Tibial nerve (tissue), 4 donors: ENCODE measurements at places on chromosomes 5 and 9. TPM values are rescaled to one million over a fixed set of nuclear protein-coding genes. Genes with fewer than 3 reads are reported as not detected.
A peak's percentile ranks its signal among the peaks of the same experiment; 100 is the strongest.

PTGR1 gene
- 32.3 TPM for total RNA-seq

- DNase-seq = no peak
Measured at GRCh38 chr5:157563373-157563928, 12.1 kb downstream of the ADAM19 start.

GRCh38 chr5:100889165-100889743 lies 13.8 kb downstream of the ST8SIA4 start:
- no peak for DNase-seq

DNA sequence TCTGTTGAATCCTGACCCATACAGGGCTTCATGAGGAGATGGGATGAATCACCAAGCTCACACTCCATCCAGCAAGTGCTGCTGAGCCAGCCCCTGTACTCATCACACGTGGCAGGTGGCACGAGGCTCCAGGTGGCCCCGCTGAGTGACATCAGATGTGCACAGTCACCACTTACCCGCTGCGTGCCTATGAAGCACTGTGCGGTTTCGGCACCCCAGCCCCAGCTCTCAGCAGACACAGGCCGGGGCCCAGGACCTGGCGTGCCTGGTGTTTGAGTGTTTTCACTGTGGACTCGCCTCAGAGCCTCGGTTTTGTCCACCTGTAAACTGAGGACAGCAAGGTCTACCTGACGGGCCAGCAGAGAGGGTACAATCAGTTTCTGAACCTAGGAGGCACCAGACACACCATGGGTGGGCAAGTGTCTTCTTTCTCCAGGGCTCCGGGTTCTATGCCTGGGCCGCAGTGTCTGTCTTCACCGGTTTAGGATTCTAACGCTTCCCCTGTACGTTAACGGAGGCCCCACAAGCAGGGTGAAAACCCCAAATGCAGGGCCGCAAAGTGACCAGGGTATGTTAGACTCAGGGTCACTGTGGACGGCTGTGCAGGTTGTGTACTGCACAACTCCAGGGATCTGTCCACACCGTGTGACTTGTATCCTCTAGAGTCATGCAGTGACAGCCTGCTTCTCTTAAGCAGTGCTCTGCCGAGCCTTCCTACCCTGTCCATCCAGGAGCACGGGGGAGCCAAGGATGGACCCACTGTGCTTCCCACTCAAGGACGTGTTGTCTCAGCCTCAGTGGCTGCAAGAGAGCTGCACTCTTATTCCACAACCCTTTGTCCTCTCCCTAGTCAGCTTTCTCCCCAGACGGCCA lies 44.3 kb upstream of the COL5A1 start:
- DNase-seq = no peak

- no peak for DNase-seq
Measured at GRCh38 chr5:128264564-128265360, 181.2 kb downstream of the SLC12A2 start.

DNA sequence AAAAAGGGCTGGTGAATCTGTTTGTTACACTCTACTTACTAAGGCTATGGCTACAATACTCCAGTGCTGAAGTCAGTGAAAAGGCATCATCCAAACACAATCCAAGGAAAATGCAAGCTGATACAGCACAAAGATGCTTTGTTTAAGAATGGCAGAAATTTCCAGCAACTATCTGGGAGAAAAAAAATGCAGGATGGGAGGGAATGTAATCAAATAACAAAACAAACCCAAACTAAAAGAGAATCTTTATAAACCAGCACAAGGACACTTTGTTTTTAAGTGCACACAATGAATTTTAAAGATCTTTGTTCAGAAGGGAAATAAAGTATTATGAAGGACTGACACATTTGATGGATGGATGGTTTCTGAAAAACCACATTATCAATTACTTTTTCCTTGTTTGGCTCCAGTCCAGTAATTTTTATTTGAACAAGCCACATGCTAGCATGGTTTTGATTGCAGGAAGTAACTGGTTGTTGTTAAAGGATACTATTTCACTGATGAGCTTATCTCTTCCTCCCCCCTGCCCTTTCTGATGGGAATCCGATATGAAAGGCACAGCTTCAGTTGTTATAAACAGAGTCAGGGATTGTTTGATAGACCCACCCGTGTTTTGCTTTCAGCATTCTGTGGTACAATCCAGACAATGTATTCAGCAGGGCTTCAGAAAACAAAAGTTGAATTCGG lies 12.1 kb upstream of the TLE4 start:
- no peak for DNase-seq

DNA sequence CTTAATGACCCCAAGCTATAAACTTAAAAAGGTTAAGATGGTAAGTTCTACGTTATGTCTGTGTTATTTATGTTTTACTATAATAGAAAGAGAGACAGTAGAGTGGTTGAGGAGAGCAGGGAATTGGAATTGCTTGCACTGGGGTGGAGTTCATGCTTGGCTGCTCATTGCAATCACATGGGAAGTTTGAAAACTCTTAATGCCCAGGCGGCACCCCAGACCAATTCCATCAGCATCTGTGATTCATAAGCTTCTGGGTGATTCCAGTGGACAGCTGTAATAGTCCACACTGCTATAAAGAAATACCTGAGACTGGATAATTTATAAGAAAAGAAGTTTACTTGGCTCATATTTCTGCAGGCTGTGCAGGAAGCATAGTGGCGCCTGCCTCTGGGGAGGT lies 323.9 kb upstream of the MSX2 start:
- DNase-seq = no peak

DNA sequence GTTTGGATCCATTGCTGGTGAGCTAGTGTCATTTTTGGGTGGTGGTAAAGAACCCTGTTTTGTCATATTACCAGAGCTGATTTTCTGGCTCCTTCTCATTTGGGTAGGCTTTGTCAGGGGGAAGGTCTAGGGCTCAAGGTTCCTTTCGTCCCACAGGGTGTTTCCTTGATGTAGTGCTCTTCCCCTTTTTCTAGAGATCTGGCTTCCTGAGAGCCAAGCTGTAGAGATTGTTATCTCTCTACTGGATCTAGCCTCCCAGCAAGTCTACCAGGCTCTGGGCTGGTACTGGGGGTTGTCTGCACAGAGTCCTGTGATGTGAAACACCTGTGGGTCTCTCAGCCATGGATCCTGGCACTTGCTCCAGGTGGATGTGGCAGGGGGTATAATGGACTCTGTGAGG lies 145.9 kb downstream of the HINT1 start:
- no peak for DNase-seq

SLC35D2 gene
- 66.6 TPM for total RNA-seq

XPA gene
- total RNA-seq = 21.2 TPM

DNA sequence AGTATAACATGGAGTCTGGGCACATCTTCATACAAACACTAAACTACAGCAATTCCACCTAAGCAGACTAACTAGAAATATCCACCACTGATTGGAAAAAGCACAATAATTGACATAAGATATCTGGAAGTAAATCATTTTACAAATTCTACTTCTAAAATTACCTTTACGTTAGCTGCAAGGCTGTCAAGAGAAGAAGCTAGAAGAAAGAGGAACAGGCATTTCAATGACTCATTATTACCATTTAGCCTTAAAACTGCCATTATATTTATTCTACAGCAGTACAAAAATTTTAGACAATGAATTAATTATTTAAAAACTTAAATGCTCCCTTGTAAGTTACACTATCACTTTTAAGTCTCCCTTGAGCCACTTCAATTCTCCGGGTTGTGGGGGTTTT lies 43.4 kb upstream of the PLPP6 start:
- no peak for DNase-seq

PCDHB15 gene
- 7.6 TPM for total RNA-seq

GRCh38 chr5:123599171-123599570 lies 87.2 kb downstream of the CSNK1G3 start:
- DNase-seq = no peak

- DNase-seq = no peak
Measured at GRCh38 chr5:176884571-176884890, 14.6 kb downstream of the HK3 start.

CHSY3 gene
- 8.4 TPM for total RNA-seq

MLLT3 gene
- 14.0 TPM for total RNA-seq

ITGA2 gene
- 6.1 TPM for total RNA-seq

- no peak for DNase-seq
Measured at GRCh38 chr9:96293498-96294158, 8.3 kb downstream of the HSD17B3 start.

DNA sequence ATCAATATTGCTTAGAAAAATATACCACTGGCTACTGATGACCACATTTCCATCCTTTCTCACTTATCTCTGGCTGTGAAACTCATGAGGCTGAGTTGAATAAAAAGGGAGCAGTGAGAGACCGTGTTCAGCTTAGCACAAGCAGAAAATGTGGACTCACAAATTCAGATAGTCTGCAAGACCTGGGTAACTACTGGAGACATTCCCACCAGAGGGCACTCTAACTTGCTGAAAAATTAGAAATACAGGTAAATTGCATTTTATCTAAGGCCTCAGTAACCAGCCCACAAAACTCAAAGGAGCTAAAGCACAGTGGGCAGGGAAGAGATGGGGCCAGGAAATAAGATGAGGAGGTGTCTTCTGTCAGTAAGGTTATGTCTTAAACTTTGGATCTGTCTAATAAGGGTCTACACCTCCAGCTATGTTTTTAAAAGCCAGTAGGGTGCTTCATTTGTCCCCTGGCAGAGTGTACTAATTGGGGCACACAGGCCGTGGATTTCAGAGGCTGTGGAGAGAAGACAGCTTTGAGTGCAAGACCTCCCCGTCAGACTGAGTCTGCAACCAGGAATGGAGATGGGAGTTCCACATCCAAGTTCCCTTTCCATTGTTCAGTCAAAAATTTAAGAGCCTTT lies 8.7 kb upstream of the NDUFB6 start:
- DNase-seq = no peak

DNA sequence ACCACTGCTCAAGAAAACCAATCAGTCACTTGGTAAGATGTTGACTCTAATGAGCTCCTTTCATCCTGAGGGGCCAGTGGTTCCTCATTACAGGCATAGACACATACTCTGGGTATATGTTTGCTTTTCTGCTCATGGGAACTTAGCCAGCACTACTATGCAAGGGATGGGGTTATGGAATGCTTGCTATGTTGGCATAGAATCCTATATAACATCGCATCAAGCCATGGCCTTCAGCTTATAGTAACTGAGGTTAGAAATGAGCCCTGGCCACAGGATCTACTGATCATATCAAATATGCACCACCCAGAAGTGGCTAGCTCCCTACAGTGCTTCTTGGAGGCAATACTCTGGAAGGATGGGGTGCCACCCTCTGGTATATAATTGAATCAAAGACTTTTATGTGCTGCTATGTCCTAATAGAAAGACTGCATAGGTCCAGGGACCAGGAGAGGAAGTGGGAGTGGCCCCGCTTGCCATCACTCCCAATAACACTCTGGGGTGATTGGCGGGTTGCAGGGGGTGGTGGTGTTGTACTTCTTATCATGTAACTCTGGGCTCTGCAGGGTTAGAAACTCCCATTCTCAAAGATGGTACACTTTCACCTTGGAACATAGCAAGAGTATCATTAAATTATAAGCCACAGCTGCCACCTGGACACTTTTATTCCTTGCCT lies 70.3 kb downstream of the ZNF366 start:
- no peak for DNase-seq

DNA sequence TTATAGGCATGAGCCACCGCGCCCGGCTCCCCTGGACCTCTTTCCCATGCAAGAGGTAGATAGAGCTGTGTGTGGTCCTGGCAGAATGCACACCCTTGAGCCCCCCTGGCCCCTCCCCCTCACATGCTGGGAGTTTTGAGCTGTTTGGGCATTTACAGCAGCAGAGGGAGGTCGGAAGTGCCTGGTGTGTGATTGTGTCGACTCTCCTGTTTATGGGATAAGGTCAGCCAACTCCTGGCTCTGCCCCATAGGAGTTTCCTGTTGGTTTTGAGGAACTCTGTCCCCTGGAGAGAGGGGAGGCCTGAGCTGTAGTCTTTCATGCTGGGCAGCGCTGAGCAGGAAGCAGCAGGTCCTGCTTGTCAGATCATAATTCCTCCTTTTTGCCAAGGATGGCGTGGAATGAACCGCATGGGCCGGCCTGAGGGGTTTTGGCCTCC lies 6.0 kb downstream of the LRRC8A start:
- DNase-seq = no peak

ARL14EPL gene
- total RNA-seq = not detected

GRCh38 chr9:15485836-15486666 lies 24.7 kb downstream of the PSIP1 start:
- DNase-seq = peak; percentile 12

DNA sequence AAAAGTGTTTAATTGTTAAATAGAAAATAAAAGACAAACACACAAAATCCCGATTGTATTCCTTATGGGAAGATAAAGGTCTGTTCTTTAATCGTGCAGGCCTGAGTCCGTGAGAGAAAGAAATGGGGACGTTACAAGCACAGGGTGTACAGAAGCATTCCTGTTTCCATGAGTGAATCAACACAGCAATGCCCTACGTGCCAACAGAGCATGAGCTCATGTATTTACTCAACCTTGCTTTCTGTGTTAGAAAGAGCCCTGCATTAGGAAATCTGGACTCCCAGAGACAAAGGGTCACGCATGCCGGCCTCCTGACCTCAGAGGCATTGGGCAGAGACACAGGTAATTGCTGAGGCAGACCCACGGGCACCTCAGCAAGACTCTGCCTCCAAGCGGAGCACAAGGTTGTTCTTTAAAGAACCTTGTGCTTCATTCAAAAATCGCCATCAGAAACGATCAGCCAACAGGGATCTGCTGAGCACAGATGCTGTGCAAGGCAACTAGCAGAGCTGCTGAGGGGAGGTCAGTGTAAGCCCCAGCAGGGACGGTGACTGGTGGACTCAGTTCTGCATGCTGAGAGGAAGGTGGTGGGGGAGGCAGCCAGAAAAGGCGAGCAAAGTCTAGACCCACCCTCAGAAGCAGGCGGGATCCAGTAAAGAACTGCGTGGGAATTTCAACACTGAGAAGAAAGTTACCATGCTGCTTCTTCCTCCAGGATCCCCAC lies 101.0 kb downstream of the TLE1 start:
- DNase-seq = no peak

DNA sequence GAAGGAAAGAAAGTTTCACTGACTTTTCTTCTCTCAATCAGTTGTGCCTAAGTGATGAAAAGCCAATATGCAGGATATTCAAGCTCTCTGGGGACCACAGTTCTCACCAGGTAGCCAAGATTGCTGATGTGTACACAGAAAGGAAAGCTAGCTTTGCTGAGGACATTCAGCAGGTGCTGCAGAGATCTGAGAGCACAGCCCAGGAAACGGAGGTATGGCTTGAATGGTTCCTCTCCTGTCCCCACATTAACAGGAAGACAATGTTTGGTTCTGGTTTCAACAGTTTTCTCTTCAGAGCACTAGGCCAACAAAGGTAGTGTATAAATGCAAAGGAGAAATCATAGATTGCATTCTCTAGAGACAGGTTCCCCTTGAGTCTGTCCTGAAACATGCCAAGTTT lies 69.6 kb downstream of the PTPDC1 start:
- no peak for DNase-seq

IQGAP2 gene
- total RNA-seq = 42.8 TPM

ZNG1E gene
- total RNA-seq = 38.6 TPM
